Astrocyte (in vitro differentiated cells and primary cell): ENCODE measurements at places on chromosomes 2 and 18.

DNA sequence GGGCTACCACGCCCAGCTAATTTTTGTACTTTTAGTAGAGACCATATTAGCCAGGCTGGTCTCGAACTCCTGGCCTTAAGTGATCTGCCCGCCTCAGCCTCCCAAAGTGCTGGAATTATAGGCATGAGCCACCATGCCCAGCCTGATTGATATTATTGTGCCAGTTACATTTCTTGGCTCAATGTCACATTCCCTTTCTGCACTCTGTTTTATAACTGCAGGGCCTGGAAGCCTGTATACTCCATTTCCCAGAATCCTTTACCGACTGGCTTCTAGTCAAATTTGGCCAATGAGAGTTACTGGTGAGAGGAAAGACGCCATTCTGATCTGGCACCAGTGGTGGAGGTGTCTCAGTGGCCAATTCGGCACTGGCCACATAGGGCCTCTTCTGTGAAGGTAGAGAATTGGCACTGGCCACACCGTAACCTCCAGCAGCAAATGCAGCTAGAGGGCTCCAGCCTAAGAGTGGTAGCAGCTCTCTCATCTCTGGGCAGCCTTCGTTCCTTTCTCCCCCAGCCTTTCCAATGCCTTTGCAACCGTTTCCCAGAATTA is 16.9 kb upstream of the CFAP36 start:
- DNase-seq = no peak

DNA sequence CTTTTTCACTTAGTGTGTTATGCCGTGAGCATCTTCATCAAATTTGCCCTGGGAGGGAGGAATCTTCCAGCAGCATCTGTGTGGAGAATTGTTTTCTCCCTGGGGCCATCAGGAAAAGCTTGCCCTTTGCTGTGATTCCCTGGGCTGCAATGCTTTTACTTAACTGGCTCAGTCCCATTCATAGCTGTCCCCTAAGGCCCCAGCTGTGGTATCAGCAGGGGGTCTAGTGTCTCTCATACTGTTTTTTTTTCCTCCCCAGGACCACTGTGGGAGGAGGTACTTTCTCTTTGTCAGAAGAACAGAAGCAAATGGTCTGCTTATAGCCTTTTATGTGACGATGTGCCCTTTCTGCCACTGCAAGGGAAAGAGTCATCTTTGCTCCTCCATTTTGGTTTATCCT is 176.8 kb upstream of the CELF4 start:
- no peak for DNase-seq

DNA sequence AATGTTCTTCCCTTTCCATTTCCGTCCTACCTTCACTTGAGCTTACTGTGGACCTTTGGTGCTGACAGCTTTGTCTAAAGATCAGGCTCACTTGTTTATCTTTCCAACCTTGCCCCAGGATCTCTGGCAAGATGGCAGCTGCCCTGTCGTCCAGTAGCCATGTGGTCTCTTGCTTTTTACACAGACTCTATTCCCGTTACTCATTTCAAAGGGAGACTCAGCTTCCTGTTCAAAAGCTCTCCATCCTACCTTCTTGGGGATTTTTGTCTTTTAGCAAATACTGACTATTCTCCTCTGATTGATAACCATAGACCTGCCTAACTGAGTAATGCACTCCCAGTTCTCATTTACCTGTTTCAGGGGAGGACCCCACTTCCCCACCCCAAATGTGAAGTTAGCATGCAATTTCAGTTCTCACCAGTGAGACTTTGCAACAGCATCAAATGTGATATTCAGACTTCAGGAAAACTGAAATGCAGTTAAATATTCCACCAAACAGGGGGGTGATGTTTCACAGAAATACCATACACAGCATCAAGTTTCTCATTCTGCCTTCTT is 184.4 kb downstream of the MYO3B start:
- no peak for DNase-seq

GRCh38 chr2:148969659-148970061 is 68.8 kb upstream of the LYPD6B start:
- no peak for DNase-seq

- no peak for DNase-seq
Observed at GRCh38 chr2:48198371-48198770, 292.1 kb upstream of the FBXO11 start.

DNA sequence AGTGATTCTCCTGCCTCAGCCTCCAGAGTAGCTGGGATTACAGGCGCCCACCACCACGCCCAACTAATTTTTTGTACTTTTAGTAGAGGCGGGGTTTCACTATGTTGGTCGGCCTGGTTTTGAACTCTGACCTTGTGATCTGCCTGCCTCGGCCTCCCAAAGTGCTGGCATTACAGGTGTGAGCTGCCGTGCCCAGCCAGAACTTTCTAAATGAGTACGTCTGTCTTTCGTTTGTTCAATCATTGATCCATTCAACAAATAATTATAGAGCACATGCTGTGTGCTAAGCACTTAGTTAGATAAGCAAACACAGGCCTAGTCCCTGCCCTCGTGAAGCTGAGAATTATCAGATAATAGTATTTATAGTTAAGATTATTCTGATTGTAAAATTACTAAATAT is 56.5 kb downstream of the TTC39C start:
- no peak for DNase-seq

GRCh38 chr18:70493461-70493860 is 204.6 kb downstream of the SOCS6 start:
- no peak for DNase-seq

DNA sequence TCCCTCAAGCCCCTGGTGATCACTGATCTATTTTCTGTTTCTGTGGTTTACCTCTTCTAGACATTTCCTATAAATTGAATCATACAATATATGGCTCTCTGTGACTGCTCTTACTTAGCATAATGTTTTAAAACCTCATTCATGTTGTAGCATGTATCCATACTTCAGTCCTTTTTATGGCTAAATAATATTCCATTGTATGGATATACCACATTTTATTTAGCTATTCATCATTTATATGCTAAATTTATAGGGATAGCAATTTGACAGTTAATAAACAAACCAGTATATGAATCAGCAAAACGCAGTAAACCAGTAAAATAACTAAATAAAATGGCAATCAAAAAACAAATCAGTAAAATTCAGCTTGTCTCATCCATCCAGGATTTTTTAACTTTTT is 286.1 kb upstream of the HNRNPA3 start:
- no peak for DNase-seq

- DNase-seq = no peak
Observed at GRCh38 chr2:105334211-105334610, 3.1 kb upstream of the C2orf49 start.

DNA sequence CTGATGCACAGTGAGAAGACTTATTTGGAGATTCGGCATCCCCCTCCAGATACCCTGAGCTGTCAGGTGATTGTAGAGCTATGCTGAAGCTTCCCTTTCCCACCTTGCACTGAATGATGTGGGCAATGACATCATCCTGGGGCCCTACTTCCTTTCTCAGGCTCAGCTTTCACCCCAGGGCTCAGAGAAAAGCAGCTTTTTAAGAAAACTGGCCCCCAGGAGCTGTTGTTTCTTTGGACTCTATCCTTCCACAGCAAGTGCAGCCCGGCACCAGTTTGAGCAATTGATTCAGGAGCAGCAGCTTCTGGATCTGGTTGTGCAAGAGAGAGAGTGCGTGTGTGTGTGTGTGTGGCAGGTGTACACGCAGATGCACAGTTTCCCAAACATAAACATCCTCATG is 251.3 kb downstream of the ANAPC1 start:
- no peak for DNase-seq

- DNase-seq = no peak
Observed at GRCh38 chr18:63247926-63248325, 71.6 kb downstream of the BCL2 start.

GRCh38 chr18:39870591-39870990 is 2084.4 kb upstream of the PIK3C3 start:
- no peak for DNase-seq
